ENCODE measurements at places on chromosomes 3 and 15.

DNA sequence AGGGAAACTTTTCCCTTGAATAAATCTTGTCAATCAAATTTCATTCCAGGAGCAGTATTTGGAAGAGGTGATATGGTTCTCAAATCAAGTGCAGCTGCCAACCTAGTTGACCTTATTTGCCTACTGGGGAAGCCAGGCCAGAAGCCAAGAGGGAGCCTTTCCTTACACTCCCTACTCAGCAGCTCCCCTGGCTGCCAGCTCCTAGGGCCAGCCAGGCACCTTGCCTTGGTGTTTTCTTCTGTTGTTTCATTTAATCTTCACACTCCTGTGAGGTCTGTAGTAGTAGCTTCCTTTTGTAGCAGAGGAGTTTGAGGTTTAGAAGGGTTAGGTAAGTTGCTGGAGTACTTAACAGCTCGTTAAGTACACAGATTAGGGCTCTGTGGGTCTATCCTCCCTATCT is 22.6 kb downstream of the MKRN2OS start:
- DNase-seq = no peak

- DNase-seq = no peak
Observed at GRCh38 chr3:64462203-64462602, 225.6 kb downstream of the ADAMTS9 start.

- no peak for DNase-seq
Observed at GRCh38 chr15:70023064-70023768, 74.5 kb downstream of the TLE3 start.

GRCh38 chr15:63504979-63505841 is 817 bp downstream of the USP3 start:
- DNase-seq = peak; percentile 62

DNA sequence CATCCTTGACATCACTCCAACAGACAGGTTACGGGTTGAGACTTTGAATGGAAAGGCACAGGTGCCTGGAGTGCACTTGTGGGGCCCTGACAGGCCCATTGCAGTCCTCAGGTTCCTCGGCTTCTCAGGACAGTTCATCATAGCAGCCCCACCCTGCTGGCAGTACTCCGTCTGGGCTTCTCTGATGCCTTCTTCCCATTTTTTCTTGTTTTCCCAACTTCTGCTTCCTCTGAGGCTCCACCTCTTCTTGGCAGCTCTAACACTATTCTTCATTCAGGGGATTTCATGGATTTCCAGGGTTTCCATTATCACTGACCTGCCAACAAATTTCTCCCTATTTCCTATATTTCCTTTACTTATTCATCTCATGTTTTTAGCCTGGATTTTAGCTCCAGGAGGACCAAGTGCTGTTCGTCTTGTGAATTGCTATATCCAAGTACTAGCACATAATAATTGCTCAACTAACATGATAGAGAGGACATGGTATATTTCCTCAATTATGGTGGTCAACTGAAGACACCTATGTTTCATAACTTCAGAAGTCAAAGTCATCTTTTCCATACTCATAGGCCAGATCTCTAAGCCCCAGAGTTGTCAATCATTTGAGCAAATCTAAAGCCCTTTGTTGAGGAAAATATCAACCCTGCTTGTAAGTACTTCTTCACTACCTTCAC is 16.2 kb downstream of the NCEH1 start:
- no peak for DNase-seq

Data from WERI-Rb-1 (cell line).